NCI-H2171 treated with DMSO at 0.1 percent for 48 hours (cell line): ENCODE measurements at places on chromosomes 3 and 15.
A peak's percentile ranks its signal among the peaks of the same experiment; 100 is the strongest.

- DNase-seq: no peak
Measured at GRCh38 chr15:56244811-56245576, 1.3 kb upstream of the RFX7 start.

GRCh38 chr3:102069211-102069662 lies 219.9 kb downstream of the NFKBIZ start:
- no peak for DNase-seq

DNA sequence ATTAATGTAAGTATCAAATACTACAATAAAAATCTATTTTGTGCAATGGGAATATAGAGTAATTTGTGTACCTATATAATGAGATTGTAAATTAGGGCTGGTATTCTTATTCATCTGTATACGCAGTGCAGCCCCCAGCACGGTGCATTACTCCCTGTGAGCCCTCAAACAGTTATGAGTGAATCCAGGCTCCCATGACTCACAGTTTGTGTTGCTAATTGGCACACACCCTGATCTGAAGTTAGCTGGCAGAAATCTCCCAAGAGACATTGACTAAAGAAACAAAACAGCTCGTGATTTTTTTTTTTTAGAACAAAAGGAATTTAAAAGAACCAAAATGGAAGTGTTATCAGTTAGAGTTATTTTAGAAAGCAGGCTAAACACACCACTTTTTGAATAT lies 15.7 kb downstream of the GK5 start:
- peak; percentile 79 for DNase-seq

DNA sequence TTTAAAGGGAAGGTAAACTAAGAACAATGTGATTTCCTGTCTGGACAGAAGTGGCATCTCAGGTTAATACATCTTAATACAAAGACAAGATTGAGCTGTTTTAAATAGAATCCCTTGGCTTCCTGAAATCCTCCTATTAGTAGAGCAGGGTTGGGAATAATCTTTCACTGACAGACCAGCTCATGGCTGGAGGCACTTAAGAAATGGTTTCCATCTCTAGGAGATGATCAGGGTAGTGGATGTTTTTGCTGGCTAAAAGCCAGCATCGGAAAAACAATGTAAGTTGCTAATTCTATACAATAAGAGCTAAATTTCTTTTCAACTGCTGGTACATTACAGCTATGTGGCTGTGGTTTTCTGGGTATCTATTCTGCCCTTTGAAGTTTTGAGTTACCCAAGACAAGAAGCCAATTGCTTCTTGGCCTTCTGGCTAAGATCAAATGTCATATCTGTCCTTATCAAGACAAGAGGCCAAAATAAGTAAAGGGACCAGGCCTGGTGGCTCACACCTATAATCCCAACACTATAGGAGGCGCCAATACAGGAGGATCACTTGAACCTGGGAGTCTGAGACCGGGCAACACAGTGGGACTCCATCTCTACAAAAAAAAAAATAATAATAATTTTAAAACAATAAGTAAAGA lies 49.6 kb downstream of the SHQ1 start:
- DNase-seq: no peak

- no peak for DNase-seq
Measured at GRCh38 chr3:126365351-126366277, 8.4 kb upstream of the KLF15 start.

DNA sequence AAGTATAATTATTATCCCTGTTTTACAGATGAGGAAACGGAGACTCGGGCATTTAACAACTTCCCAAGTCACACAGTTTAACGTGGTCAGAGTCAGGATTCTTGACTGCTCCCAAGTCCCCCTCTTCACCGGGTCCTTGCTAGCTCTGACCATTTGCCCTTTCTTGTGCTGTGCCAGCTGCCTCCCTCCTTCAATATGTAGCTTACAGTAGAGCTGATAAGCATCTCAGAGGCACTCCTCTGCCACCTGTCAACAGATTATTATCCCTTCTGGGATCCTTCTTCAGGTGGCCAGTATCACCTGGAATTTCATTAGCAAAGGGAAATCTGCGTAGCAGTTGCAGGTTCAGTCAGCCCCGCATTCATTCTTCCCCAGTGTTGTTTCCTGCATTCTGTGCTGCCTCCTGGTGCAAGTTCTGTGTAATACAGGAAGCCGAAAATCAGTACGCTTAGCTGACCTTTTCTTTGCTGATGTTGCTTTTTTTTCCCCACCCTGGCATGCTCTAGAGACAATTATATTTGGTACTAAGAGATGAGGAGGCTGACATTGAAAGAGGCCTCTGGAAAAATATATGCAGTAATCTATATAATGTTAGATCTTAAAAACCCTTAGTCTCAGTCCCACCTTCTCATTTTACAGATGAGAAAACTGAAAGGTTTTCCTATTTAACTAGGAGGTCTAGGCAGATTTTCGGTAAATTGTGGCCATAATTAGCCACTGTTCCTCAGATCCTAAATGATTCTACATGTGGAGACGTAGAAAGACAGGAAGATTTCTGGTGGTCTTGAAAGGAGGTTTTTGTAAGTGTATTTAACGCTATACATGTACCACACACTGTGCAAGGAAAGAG lies 24.8 kb downstream of the TMOD2 start:
- peak; percentile 85 for DNase-seq

DNA sequence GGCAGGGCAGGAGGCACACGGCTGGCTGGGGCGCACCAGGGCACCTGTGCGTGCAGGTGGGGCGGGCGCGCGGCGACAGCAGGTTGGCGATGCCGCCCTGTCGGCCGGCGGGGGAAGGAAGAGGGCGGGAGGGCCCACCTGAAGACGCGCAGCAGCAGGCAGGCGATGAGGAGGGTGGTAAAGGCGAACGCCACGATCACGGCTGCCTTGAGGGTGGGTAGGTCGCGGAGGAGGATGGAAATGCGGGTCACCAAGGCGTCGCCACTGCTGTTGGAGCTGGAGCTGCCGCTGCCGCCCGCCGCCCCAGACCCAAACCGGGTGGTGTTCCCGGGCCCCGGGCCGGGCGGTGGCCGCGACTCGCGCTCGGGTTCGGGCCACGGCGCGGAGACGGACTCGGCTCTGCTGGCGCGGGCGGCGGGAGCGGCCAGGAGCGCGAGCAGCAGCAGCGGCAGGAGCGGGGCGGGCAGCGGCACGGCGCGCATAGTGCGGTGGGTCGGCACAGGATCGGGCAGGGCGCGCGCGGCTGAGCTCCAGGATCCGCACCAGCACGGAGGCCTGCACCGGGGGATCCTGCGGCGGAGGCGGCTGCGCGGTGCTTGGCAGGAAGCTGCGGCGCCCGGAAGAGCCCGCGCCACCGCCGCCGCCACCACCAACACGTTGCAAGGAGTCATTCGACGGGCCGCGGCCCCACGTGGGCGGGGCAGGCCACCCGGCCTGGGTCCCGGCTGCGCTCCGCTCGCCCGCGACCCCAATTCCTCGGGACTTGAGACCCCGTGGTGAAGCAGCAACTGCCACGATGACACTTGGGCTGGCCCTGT lies at the start of gene FAM174B:
Gene FAM174B, minus strand, starts transcription at position 598 of the 818 bp plus-strand sequence.
- DNase-seq: peak; percentile 73

- DNase-seq: no peak
Measured at GRCh38 chr15:68385240-68385561, 46.8 kb downstream of the ITGA11 start.

DNA sequence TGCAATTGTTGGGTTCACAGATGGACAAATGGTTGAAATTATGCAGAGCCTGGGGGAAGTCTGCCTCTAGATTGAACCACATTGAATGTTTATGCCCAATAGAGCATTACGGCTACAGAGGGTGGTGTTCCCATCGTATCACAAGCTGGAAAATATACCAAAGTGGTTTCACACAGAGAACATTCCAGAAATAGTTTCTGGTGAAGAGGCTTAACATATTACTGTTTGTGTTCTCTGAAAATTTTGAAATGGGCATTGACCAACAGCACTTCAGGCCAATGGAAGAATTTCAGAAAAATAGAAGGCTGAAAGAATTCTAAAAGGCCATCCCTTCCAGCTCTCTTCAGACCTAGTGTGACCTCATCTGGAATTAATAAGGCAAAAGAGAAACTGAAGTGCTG lies 203.9 kb downstream of the NEK10 start:
- DNase-seq: no peak
